ENCODE measurements at places on chromosomes 5 and 9.

- DNase-seq = no peak
These were observed 86.2 kb downstream of the HACD4 start for GRCh38 chr9:20945269-20945668.

DNA sequence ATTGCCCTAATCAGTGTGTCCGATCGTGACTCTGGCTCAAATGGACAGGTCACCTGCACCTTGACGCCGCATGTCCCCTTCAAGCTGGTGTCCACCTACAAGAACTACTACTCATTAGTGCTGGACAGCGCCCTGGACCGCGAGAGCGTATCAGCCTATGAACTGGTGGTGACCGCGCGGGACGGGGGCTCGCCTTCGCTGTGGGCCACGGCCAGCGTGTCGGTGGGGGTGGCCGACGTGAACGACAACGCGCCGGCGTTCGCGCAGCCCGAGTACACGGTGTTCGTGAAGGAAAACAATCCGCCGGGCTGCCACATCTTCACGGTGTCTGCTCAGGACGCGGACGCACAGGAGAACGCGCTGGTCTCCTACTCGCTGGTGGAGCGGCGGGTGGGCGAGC, 1.4 kb downstream of the PCDHA13 start:
- DNase-seq = no peak

DNA sequence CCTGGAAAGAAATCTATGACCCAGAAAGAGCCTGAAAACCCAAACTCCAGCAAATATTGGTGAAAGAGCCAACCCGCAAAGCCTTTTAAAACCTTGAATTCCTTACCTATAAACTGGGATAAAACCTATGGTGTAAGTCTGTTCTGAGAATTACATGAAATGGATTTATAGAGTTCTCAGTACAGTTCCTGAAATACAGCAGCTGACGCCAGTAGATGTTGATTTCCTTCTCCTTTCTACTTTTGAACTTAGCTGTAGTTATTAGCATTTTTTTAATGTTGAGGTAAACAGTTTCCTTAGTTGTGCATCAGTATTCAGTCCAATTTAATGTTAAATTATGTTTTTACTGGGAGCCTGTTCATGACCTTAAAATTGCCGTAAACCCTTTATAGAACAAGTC, 3.7 kb downstream of the SPIN1 start:
- DNase-seq = peak; percentile 35

- no peak for DNase-seq
These were observed 17.5 kb downstream of the TRIP13 start for GRCh38 chr5:909994-910768.

DNA sequence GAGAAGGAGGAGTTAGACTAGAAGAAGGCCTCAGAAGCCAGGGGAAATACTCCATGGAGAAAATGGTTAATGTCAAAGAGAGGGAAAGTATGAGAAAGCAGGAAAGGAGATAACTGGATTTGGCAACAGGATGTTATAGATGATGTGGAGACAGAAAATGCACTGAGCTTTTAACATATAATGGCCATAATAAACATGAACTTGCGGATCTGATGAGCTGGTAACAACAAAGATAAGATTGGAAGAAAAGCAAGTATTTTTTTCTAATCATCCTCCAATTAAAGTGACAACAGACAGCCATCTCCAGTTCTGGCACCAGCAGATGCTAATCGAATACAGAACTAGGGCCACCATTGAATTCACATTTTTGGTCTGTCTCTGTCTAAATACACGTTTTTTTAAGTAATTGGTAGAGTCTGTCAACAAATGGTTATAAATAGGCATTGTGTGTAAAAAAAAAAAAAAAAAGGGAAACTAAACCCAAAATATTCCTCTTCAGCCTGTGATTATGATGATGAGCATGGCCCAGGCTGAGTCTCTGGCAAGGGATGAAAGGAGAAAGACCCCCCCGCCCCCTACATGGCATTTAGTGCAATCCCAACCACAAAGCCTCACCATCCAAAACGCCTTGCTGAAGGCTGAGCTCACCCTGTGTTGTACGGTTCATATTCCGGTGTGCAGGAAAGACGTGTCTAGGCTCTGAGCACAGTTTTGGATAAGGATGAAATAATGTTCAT, 149.5 kb upstream of the LHFPL2 start:
- no peak for DNase-seq

DNA sequence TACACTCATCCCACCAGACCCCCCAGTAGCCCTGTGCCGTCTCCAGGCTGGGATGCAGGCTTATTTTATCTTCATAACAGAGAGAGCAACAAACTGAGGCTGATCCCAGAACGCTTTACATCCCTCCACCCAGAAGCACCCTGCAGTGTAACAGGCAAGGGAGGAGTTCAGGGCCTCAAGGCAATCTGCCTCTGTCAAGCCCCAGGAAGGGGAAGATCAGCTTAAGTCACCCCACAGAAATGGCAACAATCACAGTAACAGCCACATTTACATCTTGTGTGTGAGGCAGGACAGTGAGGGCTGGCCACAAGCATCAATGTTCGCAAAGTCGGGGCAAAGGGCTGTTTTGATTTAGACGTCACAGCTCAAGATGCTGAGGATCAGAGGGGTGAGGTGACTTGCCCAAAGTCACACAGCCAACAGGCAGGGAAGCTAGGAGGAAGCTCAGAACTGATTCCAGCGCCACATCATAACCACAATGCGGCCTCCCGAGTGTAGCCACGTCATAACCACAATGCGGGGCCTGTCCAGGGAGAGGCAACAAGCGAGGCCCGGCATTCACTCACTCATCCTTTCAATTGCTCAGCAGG, 14.4 kb downstream of the STK10 start:
- DNase-seq = peak; percentile 95

DNA sequence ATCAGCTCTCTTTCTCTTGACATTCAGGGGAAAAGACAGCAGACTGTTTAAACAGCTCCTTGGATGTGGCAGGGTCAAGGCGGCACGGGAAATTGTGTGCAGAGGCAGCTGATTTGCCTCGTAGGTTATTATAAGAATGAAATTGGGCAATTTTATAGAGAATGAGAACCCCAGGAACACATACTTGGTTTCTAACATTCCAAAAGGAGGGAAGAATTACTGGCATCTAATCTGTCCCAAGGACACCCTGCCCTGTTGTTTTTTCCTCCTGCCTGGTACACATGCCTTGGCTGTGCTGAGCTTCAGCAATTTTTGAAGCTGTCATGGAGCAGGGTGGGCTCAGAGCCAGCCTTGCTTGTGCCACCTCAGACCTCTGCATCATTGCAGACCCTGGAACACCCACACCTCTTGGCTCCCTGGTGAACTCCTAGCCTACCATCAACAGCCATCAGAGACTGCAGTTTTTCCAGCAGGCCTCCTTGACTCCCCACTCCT, 143.6 kb downstream of the BOD1 start:
- DNase-seq = no peak

- DNase-seq = no peak
These were observed 49.6 kb downstream of the ARHGAP26 start for GRCh38 chr5:142819825-142820224.

Data from CD14-positive monocyte (primary cell).